ENCODE measurements at places on chromosomes 7 and 10.

- DNase-seq: no peak
These were observed 123.5 kb downstream of the SORBS1 start for GRCh38 chr10:95437669-95438068.

DNA sequence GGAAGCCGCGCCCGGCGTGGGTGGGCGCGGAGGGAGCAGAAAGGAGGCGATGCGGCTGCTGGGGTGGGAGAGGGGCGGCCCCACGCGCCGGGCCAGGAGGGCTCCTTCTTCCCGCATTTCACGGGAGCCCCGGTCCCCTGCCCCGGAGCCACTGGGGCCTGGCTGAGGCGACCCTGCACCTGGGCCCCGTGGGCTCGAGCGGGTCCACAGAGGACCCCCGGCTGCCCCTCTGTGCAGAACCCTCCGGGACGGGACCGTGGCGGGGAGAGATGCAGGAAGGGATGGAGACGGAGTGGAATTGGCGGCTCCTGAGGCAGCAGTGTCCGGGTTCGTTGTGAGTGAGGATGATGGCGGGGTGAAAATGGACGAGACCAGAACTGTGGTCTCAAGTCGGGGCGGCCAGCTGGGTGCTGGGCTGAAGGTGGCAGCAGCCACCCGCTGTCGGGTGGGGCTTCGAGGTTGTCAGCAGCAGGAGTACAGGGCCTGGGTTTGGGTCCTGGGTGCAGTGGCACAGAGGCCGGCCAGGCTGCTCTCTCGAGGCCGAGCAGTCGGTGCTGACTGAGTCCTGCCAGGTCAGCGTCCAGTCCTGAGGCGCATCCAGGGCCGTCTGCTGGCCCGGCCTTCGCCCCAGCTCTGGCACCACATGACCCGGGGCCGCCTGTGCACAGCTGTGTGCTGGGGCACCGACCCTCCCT, 80.4 kb downstream of the VIPR2 start:
- DNase-seq: no peak

- no peak for DNase-seq
These were observed 138.9 kb upstream of the PPIF start for GRCh38 chr10:79208251-79208983.

DNA sequence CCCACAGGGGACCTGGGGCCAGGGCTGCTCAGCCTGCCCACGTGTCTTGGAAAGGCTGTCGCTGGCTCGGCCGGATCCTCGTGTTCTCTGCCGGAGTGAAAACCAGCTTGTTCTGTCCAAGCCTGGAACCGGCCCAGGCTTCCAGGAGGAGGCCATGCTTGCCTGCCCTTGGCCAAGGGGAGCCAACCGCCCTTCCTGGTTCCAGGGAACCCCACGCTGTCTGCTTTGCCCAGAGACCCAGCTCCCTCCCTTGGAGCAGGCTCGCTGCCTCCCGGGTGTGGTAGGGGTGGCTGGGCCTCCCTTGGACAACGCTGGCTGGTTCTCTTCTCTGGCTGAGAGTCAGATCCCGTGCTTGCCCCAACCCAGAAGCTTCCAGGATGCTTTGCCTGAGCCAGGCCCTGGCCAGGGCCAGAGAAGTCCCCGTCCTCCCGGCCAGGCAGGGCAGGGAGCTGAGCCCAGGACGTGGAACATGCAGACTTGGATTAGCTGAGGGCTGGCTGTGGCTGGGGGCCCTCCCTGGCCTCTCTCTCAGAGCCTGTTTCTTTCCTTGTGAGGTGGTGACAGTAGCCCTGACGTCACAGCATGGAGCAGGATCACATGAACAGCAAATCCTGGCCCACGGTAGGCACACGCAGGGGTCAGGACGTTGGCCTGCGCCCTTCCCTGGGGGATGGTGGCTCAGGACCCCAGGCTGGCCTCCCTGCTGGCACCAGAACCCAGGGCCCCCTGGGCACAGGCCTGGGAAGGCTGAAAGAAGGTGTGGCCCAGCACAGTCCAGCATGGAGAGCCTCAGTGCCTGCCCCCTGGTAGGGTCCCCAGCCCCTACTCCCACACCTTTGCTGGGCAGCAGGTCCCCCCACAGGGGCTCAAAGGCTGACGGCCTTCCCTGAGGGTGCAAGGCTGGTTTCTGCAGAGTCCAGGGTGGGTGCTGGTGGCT, 67.5 kb downstream of the PWWP2B start:
- no peak for DNase-seq

- peak; percentile 73 for DNase-seq
These were observed 45.5 kb upstream of the ZNRF2 start for GRCh38 chr7:30238721-30239441.

- DNase-seq: no peak
These were observed 162.6 kb downstream of the UBE2H start for GRCh38 chr7:129790136-129790535.

DNA sequence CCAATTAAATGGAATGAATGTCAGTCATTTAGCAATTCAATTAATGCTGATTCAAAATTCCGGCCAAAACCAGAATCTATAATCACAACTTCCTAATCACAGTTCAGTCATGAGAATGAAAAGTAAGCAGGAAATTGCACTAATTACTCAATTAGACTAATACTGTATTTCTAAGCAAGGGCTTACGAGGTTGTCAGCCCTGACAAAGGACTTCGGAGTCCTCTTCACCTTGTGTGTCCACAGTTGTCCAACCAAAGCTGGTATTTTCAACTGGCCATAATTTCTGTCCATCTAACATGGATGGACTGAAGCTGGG, 17.4 kb downstream of the CPA1 start:
- DNase-seq: no peak

DNA sequence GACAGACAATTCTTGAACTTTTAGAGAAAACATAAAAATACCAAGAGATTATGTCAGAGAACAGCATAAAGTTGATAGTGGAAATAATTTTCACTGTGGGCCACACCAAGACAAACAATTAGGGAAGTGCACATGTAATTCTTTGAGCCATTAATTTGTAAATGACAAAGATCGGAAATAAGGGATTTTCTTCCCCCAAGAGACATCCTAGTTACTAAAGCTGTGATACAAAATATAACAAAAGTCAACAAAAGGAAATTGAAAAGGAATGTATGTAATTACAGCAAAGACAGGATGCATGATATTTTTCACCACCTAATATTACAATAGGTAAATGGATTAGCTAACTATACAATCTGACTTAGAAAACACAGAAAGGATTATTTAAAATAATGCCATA, 12.4 kb upstream of the LRRC72 start:
- no peak for DNase-seq

DNA sequence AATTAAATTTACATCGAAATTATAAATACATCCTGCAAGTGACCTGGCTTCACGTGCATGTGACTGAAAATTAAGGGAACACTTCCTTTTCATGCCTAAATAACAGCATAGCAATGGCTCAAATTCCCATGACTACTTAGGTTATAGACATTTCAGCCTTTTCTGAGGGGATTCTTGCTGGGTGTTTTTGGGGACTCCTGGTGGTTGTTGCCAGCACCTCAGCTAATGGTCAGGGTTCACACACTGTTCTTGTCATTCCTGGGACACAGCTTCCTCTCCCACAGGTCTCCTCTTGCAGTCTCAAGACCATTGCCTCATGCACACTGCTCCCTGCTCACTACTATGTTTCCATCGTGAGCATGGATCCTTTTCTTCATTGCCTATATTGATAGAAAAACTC, 148.9 kb upstream of the GLI3 start:
- no peak for DNase-seq

- peak; percentile 40 for DNase-seq
These were observed 1.0 kb downstream of the OSBPL3 start for GRCh38 chr7:24978843-24979469.

- no peak for DNase-seq
These were observed 30.2 kb downstream of the UNC5B start for GRCh38 chr10:71242622-71243009.

DNA sequence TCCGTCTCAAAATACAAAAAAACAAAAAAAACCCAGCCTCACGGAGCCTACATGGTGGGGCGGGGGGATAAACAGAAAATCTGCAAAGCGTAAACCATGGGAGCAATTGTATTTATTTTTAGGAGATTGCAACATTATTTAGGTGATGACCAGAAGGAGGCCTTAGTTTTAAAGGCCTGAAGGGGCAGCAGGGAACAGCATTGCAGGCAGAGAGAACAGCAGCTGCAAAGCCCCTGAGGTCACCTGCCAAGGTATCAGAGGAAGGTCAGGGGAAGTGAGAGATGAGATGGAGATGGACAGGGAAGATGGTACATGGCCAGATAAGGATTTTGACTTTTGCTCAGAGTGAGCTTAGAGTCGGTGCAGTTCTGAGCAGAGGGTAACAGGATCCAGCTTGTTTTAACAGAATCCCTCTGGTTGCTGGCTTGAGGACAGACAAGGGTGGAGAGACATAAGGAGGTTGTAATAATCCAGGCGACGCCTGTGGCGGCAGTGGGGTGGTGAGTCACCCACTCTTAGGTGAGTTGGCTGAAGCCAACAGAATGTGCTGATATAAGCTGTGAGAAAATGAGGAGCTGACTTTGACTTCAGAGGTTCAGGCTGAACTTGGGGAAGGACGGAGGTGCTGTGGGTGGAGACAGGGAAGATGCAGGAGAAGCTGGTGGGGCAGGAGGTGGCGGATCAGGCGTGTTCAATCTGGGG, 82.3 kb upstream of the GTF2I start:
- DNase-seq: no peak

DNA sequence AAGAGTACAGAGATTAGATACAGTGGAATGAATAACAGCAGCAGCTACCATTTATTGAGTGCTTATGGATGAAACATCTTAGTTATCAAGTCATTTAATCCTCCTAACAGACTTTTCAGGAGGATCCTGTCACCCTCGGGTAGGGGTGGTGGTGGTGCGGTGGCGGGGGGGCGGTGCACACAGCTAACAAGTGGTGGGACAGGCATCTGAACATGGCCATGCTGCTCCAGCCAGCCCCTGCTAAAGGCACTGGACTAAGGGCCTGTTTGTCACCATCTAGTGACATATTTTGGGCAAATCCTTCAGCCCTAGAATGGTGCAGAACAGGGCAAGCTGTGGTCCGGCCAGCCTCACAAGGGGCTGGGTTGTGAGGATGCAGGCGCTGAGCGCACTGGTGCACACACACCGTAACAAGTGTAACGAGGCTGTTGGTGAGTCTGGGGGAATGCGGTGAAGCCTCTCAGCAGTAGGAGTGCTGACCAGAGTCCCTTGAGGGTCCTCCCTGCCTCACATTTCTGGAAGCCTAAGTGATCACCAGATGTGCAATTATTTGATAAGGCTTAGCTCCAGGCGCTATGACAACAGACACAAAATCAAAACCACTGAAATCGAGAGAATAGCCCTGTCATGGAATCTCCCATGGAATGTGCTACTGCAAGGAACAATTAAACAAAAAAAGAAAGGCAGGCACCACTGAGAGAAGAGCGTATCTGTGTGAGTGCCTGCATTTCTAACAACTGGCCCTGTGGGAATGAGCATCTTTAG, 102.2 kb downstream of the RNF216 start:
- DNase-seq: no peak

- DNase-seq: no peak
These were observed 259.1 kb downstream of the KLF6 start for GRCh38 chr10:3525832-3526449.

GRCh38 chr10:96889415-96890171, 57.5 kb downstream of the LCOR start:
- no peak for DNase-seq

DNA sequence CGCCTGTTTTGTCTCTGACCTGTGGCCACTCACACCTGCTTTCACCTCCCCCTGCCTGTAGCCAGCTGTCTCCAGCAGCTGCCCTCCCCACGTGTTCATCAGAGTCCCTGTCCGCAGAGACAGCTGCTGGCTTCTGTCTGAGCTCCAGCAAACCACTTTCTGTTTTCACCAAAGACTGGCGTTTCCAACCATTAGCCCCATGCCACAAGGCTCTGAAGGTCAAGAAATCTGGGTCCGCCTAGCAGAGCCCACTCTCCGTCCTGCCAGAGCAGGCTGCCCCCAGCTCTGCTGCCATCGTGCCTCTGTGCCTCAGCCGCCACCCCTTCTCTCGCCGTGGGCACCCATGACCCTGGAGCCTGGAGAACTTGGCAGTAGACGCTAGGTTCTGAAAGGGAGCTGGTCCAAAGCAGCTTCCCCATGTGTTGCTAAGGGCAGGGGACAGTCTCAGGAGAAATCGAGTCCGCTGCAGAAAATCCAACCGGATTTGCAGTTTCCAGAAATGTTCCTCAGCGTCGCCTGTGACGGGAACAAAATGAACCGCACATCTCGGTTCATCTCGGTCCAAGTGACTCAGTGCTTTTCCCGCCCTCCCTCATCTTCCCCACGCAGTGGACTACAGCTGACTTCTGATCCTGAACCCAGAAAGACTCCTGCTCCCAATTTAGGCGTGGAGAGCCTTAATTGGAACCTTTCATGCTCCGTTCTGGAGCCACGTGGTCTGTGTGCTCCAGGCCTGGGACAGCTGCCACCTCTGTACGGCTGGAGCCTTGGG, 28.0 kb downstream of the TMEM120A start:
- no peak for DNase-seq

DNA sequence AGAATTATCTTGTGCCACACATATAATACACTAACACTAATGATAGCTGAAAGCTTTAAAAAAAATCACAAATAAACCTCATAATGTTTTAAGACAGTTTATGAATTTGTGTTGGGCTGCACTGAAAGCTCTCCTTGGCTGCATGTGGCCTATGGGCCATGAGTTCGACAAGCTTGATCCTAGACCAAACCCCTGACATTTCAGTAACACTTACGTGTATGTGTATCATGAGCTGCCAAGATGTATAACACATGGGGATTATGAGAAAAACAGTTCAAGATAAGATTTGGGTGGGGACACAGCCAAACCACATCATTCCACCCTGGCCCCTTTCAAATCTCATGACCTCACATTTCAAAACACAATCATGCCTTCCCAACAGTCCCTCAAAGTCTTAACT, 823.8 kb downstream of the PCDH15 start:
- DNase-seq: no peak

DNA sequence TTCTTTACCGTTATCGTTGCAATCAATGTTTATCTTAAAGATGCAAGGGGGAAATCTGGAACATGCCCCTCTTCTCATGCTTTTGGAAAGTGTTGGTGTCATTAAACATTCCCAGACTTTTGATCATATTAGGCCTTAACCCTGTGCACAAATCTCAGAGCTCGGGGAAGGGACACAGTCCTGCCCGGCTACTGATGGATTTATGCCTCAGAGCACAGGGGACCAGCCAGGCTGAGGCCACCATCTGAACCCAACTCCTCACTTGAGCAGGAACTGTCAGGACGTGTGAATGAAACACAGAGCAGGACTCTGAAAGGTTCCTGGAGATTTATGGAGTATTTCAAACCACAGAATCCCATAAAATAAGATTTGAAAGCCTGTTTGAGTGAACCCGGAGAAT, 132.0 kb upstream of the CXCL12 start:
- DNase-seq: no peak

DNA sequence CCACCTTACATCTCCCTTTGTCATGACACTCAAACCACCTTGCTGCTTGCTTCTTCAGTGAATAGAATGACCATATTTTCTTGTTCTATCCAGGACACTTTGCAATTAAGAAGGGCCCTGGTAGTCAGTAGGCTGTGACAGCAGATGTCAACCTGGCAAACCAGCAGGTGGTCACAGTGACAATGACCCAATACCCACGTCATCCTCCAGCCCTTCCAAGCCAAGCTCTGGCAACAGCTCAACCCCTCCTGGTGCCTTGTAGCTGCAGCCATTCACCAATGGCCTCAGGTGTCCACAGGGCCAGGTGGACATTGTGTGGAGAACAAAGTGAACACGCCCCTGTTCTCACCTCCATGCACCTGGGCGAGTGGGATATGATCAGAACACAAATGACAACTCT, 87.6 kb upstream of the MACROH2A2 start:
- DNase-seq: no peak

Data from GM12865 (cell line).